Suppressor macrophage treated with lipopolysaccharide for 1 hour (primary cell): ENCODE measurements at places on chromosomes 6 and 20.

GRCh38 chr6:32845384-32845884 is 1.6 kb upstream of the PSMB8 start:
- peak; percentile 58 for DNase-seq

- no peak for DNase-seq
These were observed 117.3 kb downstream of the QRSL1 start for GRCh38 chr6:106746652-106747051.

- DNase-seq: no peak
These were observed 19.2 kb downstream of the BLTP3A start for GRCh38 chr6:34810936-34811632.

DNA sequence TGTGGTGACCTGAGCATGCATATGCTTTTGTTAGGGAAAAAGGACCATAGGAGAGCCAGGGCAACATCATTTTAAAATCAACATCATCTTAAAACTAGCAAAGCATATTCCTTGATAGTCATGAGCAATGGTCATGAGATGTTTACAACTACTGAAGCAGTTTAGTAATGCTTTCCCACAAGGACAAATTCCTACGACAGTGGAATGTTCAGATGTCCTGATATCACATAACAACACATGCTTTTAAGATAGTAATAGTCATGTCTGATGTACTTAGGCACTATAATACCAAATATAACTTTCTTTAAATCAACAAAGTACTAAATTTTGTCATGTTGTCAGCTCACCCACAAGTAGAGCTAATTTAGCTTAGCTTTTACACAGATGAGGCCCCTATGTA is 370.3 kb downstream of the HTR1B start:
- no peak for DNase-seq

DNA sequence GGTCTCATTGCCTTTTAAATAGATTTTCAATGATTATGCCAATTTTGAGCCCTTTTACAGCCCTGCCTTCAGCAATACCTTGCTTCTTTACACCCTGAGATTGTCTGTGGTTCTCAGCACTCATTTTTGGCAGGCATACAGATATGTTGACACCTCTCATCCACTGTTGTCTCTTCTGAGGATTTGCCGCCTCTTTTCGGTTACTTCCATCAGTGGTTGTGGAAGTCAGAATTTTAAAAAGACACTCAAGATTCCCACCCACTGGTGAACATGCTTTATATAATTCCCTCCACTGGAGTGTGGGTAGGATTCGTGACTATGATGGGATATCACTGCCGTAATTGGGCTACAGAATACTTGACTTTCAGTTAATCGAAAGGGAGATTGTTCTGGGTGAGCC is 37.4 kb upstream of the KIF13A start:
- no peak for DNase-seq

- no peak for DNase-seq
These were observed 152.4 kb upstream of the PROKR2 start for GRCh38 chr20:5469111-5469510.

GRCh38 chr20:62819494-62820174 is 2.8 kb downstream of the COL9A3 start:
- no peak for DNase-seq

GRCh38 chr6:101597693-101598092 is 204.2 kb downstream of the GRIK2 start:
- no peak for DNase-seq
